Fibroblast of the aortic adventitia (primary cell): ENCODE measurements at places on chromosomes 1 and 21.

DNA sequence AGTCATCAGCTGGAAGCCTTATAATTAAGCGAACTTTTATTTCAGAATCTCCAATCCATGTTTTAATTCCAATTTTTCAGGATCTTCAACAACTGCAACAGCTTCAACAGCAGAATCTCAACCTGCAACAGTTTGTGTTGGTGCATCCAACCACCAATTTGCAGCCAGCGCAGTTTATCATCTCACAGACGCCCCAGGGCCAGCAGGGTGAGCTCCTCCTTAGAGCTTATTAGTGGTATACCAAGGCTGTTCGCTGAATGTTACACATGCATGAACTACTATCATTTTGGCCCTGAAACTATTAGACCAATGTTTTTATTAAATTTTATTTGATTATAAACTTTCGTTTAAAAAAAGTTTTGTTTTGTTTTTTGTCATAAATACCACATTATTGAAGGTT, 142.4 kb downstream of the CD247 start:
- no peak for DNase-seq

DNA sequence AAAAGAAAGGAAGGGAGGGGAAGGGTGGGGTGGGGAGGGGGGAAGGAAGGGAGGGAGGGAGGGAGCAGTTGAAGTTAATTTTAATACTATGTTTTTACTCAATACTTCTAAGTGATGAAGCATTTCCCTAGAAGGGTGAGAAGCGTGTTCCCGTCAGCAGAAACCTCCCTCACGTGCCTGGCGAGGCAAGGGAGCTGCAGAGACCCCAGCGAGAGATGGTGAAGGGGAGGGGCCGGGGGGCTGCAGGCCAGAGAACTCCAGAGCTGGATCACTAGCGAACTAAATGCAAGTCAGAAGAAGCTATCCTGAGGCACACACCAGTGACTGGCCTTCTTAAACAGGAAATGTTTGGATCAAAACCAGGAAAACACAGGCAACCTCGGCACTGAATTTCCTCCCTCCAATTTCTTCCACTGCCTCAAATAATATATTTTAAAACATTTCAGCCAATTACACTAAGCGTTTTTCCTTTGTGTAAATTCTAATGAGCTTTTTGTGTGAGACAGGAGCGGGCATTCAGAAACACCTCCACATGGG, 18.0 kb downstream of the WDR4 start:
- no peak for DNase-seq

DNA sequence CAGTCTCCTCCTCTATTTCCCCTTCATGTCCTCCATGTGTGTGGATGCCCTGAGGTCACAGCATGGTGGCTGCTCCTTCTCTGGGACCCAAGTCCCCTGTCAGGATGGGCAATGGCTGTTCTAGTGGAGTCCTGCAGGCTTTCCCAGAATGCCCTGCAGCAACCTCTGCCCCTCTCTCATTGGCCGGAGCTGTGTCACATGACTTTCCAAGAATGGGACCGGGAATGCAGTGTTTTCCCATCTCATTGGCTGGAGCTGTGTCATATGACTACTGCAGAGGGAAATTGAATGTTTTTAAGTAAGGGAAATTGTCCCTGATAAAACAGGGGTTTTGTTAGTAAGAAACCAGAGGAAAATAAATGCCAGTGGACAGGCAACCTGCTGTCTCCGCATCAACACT, 365.9 kb downstream of the PTPRU start:
- DNase-seq = no peak

DNA sequence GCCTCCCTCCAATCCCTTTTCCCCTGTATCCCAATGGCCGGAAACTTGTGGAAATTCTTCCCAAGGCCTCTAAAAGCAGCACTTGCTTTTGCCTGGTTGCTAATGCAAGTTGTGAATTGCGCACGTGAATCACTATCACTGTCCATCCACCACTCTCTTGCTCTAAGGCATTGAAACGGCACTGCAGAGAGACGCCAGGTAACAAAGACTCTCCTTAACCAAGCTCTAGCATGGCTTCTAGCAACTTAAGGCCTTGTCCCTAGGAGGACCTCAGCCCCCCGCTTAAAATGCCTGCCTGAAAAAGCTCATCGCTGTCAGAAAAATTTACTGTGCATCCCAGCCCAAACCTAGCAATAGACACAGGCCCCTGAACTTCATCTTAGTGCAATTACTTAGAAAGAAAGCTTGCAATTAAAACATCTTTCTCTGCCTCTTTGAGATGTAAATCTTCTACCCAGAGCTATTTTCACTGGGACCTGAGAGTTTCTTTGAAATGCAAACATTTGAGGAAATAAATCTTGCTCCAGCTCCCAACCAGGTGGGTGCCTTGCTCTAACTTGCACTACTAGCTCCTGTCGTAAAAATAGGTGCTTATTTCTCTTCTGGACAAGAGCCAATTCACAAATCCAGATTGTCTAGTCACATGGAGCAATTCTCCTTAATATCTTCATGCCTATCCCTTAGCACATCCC, 32.9 kb upstream of the ITLN2 start:
- DNase-seq = no peak

- DNase-seq = peak; percentile 16
Observed at GRCh38 chr1:160083968-160084770, 2.8 kb downstream of the KCNJ9 start.

DNA sequence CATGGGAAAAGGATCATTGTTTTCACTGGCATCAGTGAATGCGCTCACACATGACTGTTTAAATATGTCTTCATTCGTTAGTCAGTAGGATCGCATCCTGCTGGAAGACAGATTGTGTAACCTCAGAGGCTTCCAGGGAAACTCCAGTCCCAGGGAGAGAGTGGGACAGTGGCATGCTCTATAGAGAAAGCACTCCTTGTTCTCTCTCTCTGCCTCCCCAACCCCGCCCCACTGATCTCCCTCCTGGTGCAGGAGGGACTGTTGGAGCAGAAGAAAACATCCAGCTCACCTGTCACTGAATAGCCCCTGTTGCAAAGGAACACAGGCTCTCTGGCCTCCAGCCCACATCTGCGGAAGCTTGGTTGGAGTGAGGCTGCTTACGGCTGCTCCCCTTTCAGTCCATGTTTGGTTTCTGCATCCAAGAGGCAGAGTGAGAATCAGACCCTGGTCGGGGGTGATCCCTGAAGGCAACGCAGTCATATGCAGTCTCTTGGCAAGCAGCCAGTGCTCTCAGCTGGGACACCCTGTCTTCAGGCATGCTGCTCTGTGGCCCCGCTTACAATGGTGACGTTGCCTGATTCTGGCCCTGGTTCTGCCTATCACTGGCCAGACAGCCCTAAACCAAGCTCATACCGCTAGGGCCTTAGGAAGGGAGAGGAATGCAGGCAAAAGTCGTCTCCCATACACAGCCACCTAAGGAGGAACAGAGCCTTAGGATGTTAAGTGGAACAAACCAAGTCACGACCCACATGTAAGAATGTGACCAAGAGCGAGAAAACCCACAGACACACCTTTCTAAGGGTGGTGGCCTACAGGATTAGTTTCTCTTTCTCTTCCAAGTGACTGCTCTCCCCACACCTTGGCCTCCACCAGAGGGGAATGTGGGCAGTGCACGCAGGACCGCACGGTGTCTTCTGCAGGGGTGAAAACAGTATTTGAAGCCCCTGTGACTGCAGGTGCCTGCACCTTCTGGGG, 39.7 kb downstream of the BACE2 start:
- DNase-seq = peak; percentile 92

GRCh38 chr21:16642353-16642752, 870.5 kb upstream of the CXADR start:
- DNase-seq = no peak

DNA sequence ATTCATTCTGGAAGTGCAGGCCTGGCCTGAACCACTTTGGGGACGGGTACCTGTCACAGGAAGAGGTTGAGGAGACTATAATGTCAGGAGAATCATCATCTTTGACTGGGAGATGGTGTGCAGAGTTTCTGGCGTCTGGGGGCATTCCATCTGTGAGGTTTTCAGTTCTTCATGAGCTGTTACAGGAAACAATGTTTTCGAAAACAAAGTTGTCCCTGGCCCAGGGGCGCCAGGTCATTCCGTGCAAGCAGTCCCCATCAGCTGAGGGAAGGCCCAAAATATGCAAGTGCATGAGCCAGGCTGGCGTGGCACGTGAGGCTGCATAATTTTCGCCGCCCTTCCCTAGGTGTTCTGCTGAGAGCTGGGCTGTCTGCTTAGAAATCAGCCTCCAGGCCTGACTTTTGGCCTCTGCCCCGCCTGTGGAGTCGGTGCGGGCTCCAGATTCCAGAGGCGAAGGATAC, 68.4 kb upstream of the ATP5PO start:
- no peak for DNase-seq

GRCh38 chr1:209927466-209927865, 10.6 kb upstream of the SYT14 start:
- DNase-seq = no peak

GRCh38 chr21:46141767-46142581, 13.4 kb downstream of the FTCD start:
- no peak for DNase-seq

DNA sequence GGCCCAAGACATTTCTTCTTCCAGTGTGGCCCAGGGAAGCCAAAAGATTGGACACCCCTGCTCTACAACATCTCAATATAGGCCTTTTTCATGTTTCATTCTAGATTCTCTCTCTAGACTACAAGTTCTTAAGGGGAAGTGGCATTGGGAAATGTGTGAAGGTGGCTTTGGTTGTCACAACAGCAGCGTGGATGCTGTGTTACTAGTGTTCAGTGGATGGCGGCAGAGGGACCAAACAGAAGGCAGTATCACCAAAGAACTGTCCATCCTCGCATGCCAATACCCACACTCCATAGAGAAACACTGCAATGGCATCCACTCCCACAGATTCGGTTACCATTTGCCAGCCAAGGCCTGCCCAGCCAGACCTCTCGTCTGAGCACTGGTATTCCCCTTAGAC, 24.3 kb upstream of the IFNAR2 start:
- no peak for DNase-seq

GRCh38 chr1:119565131-119565772, 58.2 kb downstream of the HSD3B1 start:
- no peak for DNase-seq

DNA sequence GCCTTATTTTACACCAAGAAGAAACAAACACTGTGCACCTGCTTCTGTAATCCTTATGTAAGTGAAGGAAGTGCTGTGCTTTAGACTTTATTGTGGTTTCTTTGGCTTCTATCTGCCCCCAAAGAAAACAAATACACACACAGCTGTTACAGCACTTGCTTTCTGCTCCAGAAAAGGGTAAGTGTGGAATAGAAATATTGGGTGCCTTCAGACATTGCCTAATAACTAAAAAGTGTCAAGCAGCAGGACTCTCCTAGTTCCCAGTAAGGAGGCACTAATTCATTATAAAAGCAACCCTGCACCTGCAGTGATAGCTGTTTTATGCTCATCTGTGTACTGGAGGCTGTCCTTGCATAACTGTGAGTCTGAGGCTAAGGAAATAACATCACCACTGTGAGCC, 23.4 kb upstream of the PRRX1 start:
- DNase-seq = no peak

DNA sequence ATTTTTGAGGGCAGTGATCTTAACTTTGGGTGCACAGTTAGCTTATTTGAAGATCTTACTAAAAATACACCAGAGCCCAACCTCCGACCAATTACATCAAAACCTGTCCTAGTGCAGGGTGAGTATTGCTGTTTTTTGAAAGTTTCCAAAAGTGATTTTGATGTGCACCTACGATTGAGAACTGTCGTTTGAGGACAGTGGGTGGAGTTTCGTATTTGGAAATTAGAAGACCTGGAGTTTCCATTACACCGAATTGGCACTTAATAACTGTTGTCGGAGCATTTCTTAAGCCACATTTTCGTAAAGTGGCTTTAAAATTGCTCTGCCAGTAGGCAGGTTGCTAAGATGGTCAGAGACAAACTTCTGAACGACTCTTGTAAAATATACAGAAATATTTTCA, 1.1 kb downstream of the SOD1 start:
- no peak for DNase-seq

DNA sequence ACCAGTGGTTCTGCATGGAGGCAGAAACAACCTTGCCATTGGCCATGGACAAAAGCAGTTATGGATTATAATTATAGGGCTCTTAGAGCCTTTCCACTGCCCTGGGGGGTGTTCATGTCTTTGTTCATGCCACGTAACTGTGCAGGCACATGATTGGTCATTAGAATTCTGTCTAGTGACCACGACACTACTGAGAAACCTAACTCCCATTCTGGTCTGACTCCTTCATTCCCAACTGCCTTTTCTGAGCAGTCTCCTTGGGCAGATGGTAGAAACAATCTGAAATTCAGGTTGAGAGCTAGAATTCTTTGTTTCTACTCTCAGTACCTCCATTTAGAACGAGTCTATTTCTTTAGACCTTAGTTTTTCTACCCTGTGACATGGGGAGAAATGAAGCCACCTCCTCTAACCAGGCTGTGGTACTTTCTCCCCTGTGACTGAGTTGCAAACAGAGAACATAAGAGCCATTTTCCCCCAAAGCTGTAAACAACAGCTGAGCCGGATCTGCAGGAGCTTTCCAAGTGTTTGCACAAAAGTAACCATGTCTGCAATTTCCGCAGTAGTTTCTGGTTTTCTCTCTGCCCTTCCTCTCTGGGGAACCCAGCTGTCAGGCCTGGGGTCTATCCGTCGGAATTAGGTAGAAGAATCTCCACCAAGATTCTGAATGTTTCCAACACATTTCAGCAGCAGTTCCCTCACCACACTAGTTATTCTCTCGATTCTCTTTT, 37.7 kb upstream of the IPO9 start:
- peak; percentile 35 for DNase-seq
